Urothelium cell line (cell line): ENCODE measurements at places on chromosomes 11 and 22.

GRCh38 chr11:16607675-16608644 lies 130.5 kb upstream of the C11orf58 start:
- peak; percentile 86 for DNase-seq

GRCh38 chr11:119730789-119731386 lies 1.9 kb upstream of the NECTIN1 start:
- DNase-seq = no peak

DNA sequence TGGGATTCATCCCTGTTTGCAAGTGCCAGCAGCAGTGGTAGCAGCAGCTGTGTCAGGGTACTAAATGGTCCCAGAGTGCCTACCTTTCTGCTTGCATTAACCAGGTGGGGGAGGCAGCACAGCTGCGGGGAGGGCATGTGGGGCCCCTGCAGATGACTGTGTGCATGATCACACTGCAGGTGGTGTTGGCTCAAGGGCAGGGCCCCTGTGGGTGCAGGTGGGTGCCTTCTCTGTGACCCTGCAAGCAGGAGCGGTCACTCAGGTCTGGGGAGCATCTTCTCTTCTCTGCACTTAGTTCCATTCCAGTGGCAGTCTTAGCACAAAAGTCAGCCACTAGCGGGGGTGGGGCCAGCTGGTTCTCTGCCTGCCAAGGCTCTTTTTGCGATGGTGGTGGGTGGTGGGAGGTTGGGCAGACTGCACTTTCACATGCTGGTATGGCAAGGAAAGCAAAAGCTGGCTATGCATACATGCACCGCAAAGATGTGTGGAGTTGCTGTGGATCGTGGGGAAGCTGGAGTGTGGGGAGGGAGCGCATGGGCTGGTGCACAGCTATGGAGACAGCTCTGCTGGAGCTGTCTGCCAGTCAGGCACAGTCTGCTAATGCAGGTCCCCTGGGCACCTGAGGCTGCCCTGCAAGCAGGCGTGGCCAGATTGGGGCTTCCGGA lies 157.1 kb downstream of the DYNC2H1 start:
- DNase-seq = no peak

GRCh38 chr11:131428853-131429252 lies 58.4 kb downstream of the NTM start:
- DNase-seq = no peak

DNA sequence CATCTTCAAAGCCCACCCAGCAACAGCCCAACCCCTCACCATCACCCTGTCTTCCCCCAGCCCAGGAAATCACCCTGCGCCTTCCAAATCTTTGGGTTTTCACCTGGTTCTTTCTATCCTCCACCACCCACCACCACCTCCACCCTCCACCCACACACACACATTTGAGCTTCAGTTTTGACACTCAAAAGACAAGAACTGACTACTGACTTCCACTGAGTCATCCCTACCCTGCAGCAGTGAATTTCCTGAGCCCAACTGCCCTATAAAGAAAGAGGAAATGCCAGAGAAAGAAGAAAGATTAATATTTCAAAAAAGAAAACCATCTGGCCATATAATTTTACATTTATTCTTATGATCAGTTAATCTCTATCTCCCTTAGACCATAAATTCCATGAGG lies 137.5 kb downstream of the CHST1 start:
- no peak for DNase-seq

DNA sequence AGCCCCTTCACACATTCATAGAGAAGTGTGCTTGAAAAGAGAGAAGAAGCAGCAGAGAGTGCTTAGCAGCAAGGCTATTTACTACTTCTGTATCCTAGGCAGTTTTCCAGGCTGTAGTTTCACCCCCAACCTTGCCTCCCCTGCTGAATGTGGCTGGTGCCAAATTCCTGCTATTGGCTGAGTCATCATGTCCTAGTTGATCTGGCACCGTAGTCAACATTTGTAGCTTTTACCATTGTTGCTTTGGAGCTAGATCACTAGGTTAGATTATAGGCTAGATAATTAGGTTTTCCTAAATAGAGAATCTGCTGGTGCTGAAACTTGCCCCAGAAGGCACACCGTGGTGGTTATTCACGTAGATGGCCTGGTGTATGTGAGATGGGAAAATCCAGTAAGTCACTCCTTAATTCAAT lies 32.7 kb downstream of the ARHGAP42 start:
- peak; percentile 73 for DNase-seq

DNA sequence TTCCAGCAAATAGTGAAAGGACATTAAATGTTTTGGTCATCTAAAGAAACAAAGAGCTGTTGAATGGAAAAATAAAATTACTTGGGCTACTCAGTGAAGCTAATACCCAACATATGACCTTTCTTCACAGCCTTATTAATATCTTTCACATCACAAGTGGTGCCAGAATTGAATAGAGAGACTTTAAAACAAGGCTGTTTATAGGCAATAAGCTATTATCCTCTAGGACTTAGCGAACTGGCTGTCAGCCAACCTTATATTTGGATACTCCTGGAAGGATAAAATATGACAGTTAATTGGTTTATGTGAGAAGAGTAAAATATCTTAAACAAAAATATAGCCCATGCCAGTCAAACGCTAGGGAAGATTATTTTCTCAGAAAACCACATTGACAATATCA lies 225.5 kb upstream of the BLID start:
- no peak for DNase-seq

DNA sequence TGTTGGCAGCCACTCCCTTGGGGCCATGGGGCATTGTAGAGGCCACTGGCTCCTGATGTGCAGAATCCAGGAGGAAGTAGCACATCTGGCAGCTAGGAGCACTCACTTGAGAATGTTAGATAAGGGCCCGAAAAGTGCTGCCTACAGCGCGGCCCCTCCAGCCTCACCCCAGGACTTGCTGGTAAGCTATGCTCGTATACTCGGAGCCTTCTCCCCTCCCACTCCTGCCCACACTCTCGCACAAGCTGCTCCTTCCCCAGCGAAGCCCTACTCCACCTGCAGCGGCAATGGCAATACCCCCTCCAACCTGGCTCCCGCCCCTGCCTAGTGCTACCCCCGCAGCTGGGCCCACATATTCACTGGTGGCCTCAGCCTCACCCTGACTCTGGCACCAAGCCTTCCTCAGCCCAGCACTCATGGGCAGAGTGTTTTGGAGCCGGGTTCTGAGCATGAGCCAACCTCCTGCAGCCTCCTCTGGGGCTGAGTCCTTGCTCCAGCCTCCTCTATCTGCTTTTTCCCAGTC lies 47.7 kb downstream of the PDE2A start:
- no peak for DNase-seq

- DNase-seq = no peak
Observed at GRCh38 chr11:124442847-124443246, 2.6 kb downstream of the OR8B8 start.

DNA sequence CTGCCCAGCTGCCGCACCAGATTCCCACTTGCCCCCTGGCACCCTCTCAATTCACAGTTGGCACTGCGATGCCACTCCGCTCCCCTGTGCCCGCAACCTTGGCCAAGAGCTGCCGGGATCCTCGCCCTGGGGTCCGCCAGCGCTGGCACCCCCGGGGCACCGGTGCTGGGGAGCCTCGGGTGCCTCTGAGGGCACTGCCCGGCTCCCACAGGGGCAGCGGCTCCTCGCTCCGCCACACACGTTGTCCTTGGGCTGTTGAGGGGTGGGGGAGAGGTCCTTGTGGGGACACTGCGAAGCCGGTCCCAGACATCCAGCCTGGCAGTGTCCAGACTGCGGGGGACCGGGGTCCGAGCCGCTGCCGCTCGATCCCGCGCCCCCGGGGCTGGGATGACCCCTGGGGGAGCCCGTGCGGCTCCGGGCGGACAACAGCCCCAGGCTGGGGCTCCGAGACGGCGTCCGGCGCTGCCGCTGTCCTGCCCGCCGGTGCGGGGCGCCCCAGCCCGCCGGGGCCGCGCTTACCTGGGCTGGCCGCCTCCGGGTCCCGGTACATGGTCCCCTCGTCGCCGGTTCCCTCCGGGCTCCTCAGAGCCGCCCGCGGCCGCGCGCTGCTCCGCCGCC lies 496 bp downstream of the SYT7 start:
- DNase-seq = peak; percentile 50

DNA sequence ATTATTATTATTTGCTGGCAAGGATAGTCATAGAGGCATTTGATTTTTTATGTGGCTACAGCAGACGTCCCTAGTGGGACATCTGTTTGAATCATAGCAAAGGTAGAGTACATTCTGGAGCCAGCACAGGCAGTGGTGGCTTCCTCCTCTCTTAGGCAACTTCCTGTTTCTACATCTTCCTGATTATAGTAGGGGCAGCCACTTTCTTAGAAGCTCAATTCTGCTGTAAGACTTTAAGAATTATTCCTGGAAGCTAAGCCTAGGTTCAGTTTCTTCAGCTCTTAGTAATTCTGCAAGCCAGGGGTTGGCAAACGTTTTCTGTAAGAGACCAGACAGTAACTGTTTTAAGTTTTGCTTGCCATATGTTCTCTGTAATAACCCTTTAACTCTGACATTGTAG lies 129.3 kb upstream of the TENM4 start:
- no peak for DNase-seq

- no peak for DNase-seq
Observed at GRCh38 chr22:43561415-43562178, 149.8 kb downstream of the MPPED1 start.

- DNase-seq = no peak
Observed at GRCh38 chr11:111530091-111530490, 10.4 kb upstream of the LAYN start.

- DNase-seq = no peak
Observed at GRCh38 chr11:111091321-111091938, 154.1 kb upstream of the POU2AF2 start.

GRCh38 chr22:44714703-44715350 lies 12.8 kb downstream of the PRR5 start:
- no peak for DNase-seq

DNA sequence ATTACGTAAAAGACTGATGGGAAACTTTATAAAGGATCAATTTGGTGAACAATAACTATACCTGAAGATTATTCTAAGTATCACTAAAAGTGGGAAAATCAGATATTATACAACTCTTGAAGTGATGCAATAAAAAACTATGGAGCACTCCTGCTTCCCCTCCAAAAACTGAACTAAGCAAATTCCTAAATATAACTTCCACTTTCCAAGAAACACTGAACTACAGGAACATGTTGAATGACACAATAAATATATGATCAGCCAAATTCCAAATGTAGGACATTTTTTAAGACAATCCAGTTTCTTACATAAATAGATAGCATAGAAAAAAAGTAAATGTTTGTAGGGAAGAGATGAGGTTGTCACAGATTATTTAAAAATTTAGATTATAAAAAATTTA lies 102.1 kb upstream of the APOA1 start:
- DNase-seq = no peak

GRCh38 chr11:60764879-60765278 lies 8.2 kb downstream of the MS4A15 start:
- DNase-seq = no peak

DNA sequence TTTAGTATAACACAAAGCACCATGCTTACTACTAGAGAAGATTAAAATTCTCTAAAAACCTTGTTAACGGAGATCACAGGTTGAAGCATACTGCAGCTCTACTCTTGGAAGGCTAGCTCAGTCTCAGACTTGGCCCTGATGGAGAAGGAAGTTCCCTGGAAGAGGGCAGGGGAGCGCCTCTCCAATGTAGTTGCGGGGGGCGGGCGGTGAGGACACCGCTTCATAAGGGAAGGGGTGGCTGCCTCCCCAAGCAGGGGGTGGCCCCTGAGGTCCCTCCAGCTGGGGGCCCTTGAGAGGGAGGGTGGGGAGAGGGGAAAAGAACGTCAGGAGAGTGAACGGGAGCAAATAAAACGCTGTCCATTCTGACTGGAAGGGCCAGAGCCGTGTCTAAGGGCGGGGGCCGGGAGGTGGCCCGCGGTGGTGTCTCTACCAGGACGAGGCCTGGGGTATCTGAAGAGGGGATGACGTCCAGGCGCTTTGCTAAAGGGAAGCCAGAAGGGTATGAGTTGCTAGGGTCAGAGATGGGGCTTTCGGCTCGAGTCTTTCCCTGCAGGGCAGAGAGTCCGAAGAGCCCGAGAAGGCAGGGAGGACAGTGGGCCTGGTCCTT lies 553 bp upstream of the USP47 start:
- DNase-seq = peak; percentile 54
